ENCODE measurements at places on chromosomes 7 and 10.

- no peak for DNase-seq
Observed at GRCh38 chr10:60846173-60846572, 67.9 kb downstream of the CDK1 start.

DNA sequence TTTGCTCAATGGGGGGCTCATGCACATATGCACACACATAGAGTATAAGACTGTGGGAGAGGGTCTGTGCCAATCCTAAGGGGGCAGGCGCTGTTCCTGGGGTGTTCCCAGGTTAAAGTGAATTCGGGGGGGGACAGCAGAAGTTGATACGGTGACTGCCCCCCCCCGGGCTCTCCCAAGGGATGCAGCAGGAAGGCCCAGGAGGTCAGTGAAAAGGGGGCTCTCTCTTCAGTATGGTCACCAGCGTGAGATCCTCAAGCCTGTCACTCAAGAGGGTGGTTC, 32.4 kb downstream of the SPDYE6 start:
- no peak for DNase-seq

GRCh38 chr7:98557538-98558031, 59.5 kb upstream of the NPTX2 start:
- DNase-seq: no peak

GRCh38 chr7:46752881-46753366, 829.0 kb downstream of the TNS3 start:
- DNase-seq: no peak

DNA sequence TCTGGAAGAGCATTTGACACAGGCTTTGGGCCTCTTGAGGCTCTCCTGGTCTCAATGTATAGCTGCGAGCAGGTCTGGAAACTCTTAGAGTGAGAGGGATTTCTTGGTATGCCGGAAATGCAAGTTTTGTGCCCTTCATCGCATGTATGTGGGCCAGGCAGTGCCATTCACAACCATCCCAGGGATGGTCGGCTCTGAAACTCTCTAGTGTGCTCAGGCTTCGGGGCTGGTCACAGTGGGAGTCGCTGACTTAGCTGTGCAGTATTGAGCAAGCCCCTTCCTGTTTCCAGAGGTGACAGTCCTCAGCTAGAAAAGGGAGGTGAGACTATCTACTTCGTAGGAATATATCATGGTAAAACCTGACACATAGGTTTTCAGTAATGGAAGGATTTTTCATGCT, 2.0 kb upstream of the AOAH start:
- DNase-seq: no peak

DNA sequence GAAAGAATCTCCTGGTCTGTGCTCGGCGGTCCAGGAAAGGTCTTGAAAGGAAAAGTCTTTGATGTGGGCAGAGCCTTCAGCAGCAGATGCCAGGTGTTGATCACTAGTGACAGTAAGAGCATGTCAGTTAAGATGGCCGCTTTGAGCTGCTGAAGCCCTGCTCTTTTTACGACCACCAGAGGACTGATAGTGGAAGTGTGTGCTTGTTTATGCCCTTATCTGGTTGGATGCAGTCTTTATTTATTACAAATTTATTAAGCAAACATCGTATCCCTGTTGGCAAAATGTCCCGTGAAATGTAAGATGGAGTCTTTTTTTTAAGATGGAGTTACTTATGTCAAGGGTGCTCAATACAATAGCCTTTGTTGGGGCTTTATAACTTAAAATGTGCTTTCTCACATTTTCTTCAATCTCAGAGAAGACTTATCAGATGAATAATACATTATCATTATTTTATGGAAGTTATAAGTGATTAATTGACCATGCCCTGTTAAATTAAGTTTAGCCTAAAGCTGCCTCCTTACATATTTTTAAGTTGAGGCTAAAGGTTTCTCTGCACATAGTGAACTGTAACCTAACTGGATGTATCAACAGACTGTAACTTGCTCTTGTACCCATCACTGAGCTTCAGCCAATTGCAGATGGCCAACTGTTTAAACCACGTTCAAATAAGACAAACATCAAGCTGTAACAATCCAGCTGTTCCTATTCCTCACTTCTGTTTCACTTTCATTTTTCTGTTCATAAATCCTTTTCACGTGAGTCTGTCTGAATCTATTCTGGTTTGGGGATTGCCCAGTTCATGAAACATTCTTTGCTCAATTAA, 97.4 kb upstream of the PIK3CG start:
- DNase-seq: no peak
